ENCODE measurements at places on chromosomes 7 and 10.

DNA sequence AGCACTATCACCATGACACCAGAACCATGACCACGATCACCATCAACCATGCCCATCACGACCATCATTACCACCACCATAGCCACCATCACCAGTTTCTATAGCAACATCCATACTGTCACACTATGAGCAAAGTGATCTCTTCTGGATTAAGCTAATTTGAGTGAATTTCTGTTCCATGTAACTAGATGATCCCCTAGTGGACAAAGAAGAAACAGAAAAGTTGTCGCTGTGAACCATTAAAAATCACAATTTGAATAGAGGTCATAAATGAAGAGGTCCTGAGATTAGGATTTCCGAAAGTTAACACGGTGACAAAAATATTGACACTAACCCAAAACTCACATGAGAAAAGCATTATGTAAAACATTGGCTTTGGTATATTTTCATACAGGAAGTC lies 77.6 kb downstream of the CLRN3 start:
- no peak for DNase-seq

- no peak for DNase-seq
These were observed 29.2 kb downstream of the COA1 start for GRCh38 chr7:43700059-43700501.

DNA sequence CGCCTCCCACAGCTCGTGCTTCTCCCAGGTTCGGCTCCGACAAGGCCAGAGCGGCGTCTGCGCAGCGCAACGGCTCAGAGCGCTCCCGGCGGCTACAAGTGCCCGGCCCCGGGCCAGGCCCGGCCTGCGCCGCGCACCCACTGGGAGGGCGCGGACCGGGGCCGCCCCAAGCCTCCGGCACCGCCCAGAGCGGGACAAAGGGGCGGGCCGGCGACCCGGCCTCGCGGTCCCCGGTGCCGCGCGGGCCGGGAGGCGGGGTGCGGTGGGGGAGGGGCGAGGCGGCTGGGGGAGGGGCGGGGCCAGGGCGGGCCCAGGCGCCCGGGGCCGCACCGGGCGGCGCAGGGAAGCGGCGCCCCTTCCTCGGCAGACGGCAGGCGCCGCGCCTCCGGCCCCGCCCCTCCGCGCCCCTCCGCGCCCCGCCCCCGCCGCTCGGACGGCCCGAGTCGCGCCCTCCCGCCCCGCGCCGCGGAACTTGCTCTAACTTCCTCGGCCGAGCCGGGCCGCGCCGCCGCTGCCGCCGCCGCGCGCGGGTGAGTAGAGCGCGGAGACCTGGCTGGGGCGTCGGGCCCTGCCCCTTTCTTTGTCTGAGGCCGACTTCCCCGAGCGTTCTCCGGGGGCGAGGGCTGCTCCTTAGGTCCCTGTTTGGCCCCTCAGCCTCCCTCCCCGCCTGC lies at the start of gene TSPAN14:
TSS of gene TSPAN14 (plus strand) at position 469 of the 671 bp plus-strand sequence. CDS start 34,924 bp downstream, outside the sequence.
- DNase-seq = no peak

DNA sequence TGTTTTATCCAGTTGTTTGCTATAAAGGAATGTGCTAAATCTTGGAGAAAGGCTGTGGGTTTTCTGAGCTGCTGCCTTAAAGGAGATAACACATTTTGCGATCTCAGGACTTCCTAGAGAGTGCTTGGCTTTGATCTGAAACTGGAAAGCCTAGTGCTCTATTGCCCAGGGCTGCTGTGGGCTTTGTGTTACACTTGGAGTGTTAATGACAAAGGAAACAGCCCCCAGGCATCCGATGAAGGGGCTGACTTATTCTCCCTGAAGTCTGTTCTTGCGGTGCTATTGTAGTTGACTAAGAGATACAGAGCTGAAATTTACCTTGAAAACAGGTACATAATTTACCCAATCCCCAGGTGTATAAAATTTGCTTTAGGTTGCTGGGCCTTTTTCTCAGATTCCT lies 74.5 kb downstream of the SND1 start:
- no peak for DNase-seq

DNA sequence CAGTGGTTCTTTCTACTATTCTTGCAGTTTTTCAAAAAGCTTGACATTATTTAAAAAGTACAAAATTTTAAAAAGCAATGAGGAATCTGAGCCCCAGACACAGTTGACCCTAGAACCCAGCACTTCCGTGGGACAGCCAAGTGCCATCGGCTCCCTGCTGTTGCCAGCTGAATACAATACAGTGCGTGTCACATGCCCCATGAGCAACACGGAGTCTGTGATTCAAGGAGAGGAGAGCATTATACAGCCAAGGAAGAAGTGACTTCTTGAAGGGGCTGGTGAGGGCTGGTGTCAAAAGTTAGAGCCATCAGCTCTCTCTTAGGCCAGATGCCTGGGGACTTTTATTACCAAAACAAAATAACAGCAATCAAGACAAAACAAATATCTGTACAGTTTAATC lies 123.0 kb upstream of the FGFR2 start:
- no peak for DNase-seq

DNA sequence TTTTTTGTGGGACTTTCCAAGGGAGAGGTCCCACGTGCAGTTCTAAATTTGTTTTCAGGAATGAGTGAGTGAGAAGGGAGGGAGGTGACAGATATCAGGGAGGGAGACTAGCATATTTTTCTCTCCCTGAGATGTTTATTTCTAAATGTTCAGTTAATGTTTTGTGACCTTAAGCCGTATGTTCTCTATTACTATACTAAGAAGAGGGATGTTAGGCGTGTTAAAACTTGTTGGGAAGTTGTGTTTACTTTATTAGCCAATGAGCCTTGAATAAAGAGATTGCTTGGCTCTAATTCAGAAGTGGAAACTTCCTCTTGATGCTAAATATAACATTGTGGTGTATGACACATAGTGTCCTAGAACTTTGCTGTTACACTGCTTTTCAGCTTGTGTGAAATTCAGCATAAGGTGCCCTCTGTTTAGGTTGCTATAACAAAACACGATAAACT lies 37.3 kb downstream of the DNAH11 start:
- DNase-seq = no peak

- DNase-seq = no peak
These were observed 24.1 kb downstream of the WDR86 start for GRCh38 chr7:151385626-151386300.

- no peak for DNase-seq
These were observed 17.5 kb downstream of the CCNY start for GRCh38 chr10:35353805-35354204.
